ENCODE measurements at places on chromosomes 5 and 9. TPM values are rescaled to one million over a fixed set of nuclear protein-coding genes. Genes with fewer than 3 reads are reported as not detected.
A peak's percentile ranks its signal among the peaks of the same experiment; 100 is the strongest.

GRCh38 chr5:119385136-119385535, 29.3 kb downstream of the TNFAIP8 start:
- DNase-seq: no peak

GRCh38 chr9:85258823-85259370, 482.9 kb downstream of the AGTPBP1 start:
- peak; percentile 57 for DNase-seq

GRCh38 chr9:7403028-7403389, 396.6 kb downstream of the DMAC1 start:
- no peak for DNase-seq

- DNase-seq: no peak
Observed at GRCh38 chr9:13807118-13807517, 506.8 kb downstream of the NFIB start.

The FAT2 gene
- not detected for total RNA-seq

DNA sequence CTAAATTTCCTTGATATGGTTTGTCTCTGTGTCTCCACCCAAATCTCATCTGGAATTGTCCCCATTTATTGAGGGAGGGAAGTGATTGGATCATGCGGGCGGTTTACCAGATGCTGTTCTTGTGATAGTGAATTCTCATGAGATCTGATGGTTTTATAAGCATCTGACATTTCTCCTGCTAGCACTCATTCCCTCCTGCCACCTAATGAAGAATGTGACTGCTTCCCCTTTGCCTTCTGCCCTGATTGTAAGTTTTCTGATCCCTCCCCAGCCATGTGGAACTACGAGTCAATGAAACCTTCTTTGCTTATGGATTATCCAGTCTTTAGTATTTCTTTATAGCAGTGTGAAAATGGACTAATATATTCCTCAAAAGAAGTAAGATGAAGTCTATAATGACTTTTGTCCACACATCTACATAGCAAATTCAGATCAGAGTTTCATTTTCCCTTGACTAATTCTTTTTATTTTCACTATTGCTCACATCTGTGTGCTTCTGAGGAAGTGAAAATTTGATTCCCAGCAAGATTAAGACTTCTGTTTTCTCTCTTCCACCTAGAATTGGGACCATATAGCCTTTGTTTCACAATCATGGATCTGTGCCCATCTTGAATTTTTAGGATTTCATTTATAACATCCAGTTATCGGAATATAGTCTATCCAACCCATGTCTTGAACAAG, 393.5 kb downstream of the DMAC1 start:
- no peak for DNase-seq

The OXCT1 gene
- total RNA-seq: 26.2 TPM

DNA sequence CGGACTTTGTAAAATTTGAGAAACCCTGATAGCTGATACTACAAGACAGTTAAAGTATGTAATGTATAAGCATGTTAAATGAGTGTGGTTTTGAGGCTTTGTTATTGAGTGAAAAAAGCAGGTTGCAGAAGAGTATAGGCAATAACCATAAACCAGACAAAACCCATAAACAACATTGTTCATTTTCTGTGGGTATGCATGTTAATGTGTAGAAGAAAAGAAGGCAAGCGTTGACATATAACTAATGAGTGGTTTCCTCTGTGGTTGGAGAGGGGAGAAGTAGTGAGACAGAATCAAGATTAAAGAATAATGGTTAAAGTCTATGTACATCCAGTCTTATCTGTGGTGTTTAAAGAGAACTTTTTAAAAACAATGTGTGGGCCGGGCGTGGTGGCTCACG, 26.2 kb downstream of the RAD23B start:
- no peak for DNase-seq

The ANXA2R gene
- total RNA-seq: 3.1 TPM

GRCh38 chr5:166293892-166294291, 1997.6 kb upstream of the WWC1 start:
- no peak for DNase-seq

DNA sequence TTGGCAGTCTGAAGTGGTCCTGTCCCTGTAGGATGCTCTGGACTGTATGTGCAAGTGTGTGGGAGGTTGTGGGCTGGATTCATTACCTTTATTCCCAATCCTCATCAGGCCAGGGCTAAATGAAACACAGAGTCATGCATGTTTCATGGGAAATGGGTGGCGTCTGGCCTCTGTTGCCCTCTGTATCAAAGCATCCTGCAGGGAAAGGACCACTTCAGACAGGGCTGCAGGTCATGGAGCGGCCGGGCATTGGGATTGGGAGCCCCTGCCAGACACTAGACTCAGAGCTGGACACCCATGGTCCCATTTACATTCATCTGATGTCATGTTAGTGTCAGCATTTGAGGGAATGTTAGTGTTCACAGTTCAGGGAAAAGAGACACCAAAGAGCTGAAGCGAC, 53.8 kb downstream of the UBE2QL1 start:
- DNase-seq: no peak

DNA sequence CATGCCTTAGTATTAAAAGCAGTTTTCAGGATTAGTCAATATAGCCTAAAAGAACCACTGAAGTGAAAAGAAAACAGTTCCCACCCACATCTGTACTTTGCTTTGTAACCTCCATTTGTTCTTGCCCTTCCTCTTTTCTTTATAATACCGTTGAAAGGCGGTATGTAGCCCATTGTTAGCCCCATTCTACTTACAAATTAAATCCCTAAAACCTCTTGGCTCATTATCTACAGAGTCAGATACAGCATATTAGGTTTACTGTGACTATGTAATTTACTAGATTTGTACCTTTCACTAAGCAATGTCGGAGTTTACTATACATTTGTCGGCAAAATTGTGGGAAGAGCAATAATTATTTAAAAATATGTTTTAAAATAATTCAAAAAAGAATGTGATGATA, 17.3 kb downstream of the ALDH1A1 start:
- no peak for DNase-seq

- no peak for DNase-seq
Observed at GRCh38 chr9:12961276-12961809, 186.5 kb downstream of the LURAP1L start.

DNA sequence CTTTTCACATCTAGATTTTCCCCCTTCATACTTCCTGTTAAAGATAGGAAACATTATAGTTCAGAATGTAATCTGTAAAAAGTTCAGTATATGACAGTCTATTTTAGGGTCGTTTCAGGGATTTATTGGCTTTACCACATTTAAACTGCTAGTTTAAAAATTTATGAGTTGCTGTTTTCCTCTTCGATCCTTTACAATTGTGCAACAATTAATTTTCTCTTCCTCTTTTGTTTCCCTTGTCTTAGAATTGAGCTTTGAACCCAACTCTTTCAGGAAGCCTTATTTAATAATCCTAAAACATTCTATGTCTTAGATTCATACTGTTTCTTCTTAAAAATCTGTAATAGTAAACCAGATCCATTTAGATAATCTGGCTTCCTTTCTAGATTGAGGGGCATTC, 16.4 kb downstream of the ZSWIM6 start:
- no peak for DNase-seq

- DNase-seq: no peak
Observed at GRCh38 chr5:127739807-127740384, 36.7 kb downstream of the CCDC192 start.

The GFI1B gene
- not detected for total RNA-seq

- peak; percentile 91 for DNase-seq
Observed at GRCh38 chr9:34379334-34380033, 2.8 kb upstream of the MYORG start.

GRCh38 chr9:130940693-130941576, 1.9 kb upstream of the FIBCD1 start:
- DNase-seq: peak; percentile 89
